ENCODE measurements at places on chromosomes 6 and 20.

DNA sequence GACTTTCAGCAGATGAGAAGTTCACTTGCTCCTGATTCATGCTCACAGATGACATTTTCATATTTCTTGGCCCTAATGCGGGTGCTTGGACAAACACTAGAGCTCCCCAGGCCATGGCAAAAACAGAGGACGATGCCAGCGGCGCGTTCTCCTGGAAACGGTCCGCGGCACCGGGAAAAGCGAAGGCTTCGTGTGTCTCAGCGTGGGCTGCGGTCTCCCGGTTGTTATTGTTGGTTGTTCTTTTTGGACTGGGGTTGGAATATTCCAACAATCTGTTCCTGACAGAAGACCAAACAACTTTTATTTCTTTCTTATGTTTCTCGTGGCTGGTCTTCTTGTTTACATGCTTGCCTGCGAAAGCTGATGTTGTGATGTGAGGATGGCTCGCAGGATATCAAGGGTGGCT is 46.8 kb upstream of the NEDD9 start:
- no peak for DNase-seq

- no peak for DNase-seq
These were observed 26.7 kb downstream of the GPX6 start for GRCh38 chr6:28488916-28489365.

DNA sequence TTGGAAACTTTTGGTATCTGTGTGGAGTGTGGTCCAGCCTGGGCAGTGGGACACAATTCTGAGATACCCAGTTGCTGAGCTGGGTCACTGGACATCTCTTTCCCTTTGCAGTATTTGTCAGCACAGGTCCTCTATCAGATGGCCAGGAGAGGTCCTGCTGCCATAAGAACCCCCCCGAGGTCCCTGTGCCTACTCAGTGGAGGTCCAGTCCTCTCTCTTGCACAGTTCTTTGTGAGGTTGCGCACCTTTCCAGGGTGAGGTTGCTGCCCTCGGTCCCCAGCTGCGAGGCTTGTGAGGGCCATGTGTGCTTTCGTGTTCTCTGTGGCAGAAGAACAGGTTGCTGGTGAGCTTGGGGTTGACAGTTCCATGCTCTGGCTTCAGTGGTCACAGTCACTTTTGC is 320.6 kb downstream of the QKI start:
- DNase-seq: no peak

DNA sequence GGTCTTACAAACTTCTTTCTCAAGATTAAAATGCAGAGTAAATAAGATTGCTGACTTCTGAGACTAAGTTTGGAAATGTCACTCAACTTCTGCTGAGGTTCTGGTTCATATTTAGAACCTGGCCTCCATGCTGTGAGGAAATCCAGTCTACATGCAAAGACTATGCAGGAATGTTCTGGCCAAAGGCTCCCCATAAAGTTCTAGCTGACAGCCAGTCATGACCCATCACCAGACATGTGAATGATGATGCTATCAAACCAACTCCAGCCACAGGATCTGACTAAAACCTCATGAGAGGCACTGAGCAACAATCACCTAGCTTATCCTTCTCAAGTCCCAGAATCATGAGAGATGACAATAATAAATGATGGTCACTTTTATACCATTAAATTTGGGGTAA is 935.1 kb upstream of the MAP3K7 start:
- DNase-seq: no peak

DNA sequence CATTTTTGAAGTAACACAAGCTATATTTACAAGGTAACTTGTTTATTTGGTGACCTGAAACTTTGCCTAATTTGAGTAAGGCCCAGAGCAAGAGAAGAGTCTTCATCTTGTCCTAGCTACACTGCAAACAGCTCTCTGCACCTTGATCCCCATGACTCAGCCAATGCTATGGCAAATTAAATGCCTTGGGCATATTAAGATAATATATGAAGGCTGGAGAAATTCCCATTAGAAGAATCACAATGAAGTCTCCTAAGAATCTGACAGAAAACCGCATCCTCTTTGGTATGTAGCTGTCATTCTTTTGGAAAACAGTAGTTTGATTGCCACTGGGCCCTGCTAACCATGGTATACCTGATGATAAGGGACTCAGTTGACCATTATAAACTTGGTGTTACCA is 204.5 kb downstream of the UBE3D start:
- no peak for DNase-seq

DNA sequence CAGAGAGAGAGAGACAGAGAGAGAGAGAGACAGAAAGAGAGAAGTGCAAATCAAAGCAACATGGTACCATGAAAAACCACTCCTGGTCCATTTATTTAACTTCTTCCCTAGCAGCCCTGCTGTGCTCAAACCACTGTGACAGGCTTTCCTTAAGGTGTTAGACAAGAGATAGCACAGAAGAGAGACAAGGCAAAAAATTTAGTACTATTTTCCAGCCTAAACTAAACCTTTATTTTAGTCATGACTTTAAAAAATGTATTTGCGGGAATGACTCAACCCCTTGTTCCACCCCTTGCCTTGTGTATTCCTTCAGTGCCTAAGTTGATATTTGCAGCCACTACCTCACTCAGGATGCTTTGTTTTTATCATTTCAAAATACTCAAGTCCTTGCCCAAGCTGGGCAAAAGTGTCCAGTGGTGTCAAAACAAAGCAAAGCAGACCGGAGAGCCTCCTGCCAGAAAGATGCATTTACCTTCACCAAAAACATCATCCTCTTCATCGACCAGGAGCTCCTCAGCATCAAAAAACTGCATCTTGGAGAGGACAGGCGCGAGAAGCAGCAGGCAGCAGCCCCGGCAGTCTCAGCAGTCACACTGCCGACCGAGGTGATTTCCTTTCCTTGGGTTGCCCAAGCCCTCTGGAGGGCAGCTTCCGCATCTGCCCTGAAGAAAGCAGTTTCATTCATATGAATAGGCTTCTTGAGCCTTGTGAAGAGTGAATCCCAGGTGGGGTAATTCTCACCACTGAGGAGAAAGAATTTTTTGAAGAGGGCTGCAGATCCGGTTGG is at the start of gene RIPOR2:
RIPOR2 (minus strand) TSS at position 595 of the 787 bp plus-strand sequence; CDS start at position 533, 62 bp downstream.
- DNase-seq: no peak

GRCh38 chr20:49814057-49814694 is 1.5 kb downstream of the SLC9A8 start:
- no peak for DNase-seq

DNA sequence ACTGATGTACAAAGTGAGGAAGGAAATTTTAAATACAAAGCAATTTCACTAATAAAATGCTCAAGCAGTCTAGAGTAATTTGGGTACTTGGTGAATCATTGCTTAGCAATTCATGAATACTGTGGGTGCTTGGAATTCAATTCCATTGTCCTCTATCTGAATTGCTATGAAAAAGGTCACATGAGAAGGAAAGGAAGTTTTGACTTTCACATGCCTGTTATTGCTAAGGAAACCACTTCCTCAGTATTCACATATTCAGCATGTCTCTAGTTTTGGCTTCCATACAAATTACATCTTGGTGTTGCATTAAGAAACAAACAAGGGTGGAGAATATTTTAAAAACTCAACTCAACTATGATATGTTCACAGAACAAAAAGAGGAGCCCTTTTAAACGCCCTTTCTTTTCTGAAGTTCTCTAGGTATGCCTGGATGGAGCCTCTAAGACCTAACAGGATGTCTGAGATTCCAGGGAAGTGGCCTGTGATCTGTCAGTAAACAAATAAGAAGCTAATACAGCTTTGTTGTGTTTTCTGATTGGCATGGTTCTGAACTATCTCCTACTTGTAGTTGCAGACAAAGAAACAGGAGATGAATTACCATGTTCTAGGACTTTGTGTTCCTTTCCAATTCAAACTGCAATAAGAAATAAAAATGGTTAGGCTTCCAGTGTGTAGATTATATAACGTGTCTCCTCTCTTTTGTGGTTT is 190.4 kb downstream of the OGFRL1 start:
- no peak for DNase-seq

- no peak for DNase-seq
These were observed 375.5 kb downstream of the PKHD1 start for GRCh38 chr6:51711876-51712275.

GRCh38 chr6:47083586-47084047 is 41.5 kb upstream of the ADGRF1 start:
- DNase-seq: no peak

DNA sequence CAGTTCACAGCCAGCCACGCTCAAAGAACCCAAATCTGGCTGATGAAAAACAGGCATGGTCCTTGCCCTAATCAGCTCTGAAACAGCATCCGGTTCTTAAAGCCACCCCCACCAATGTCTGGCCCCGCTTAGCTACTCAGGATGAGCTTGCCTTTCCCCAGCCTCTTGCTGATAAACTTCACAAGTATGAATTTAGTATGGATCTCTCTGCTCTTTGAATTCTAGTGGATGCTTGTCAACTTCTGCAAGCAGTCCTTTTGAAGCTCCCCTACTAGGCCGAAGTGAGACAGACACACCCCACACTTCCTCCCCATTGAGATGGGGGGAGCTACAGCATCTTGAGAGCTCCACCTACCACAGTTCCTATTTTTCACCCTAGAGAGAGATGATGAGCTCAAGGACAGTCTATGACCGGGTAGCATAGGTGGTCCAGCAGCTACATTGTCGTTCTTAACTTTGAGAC is 36.7 kb downstream of the EBF4 start:
- DNase-seq: no peak

- DNase-seq: no peak
These were observed 27.4 kb downstream of the NPEPL1 start for GRCh38 chr20:58719971-58720371.

DNA sequence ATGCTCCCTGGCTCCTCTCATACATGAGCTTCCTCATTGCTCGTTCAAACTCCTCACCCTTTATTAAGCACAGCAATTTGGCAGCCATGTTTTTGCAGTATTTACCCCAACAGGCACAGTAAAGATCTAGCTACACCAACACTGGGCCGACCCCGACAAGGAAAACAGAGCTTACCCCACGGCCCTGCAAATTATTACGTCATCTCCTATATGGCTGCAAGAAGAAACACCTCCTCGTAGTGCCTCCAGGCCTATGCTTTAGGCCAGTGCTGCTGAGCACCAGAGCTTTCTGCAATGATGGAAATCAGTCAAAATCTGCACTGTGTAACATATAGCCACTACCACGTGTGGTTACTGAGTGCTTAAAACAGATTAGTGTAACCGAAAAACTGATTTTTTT is 26.7 kb downstream of the TMC2 start:
- DNase-seq: no peak

DNA sequence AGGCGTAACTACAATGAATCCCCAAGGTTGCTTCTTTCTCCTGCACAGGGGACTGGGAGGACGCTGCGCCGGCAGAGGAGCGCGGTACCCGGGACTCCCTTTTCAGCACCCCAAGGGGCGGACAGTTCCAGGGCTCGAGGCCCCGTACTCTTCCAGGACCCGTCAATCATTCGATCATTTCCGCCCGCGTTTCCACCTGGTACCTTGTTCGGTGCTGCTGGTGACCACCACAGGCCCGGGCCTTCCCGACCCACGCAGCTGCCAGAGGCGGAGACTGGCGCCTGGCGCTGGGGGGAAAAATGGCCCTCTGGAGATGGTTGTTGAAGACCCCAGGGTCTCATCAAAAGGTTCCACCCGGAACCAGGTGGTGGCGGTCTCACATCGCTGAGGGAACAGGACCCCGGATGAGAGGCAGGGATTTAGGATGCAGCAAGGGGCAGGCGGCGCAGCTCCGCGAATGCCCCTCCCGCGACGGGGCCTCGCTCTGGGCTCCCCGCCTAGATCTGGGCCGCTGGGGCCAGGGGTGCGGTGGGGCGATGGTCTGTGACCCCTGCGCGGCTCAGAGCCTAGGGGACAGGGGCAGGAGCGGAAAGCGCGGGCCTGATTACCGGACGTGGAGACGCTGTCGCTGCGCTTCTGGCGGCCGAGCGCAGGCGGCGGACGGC is 744 bp downstream of the VSX1 start:
- no peak for DNase-seq

DNA sequence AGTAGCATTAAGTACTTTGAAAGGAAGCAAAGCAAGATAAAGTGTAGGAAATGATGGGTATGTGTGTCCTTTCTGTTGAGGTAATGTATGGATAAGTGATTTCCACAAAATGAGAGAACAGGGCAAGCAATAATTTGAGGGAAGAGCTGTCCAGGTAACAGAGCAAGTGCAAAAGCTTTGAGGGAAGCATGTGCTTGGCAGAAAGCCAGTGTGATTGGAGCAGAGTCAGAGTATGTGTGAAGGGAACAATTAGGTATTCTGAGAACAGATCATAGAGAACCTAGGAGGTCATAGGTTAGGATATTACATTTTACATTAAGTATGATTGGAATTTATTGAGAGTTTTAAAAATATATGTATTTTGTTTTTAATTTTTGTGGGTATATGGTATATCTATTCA is 30.2 kb upstream of the MAN1A1 start:
- no peak for DNase-seq

GRCh38 chr6:47403801-47404200 is 73.8 kb upstream of the CD2AP start:
- DNase-seq: no peak

- no peak for DNase-seq
These were observed 21.6 kb upstream of the GFOD1 start for GRCh38 chr6:13508711-13509705.

DNA sequence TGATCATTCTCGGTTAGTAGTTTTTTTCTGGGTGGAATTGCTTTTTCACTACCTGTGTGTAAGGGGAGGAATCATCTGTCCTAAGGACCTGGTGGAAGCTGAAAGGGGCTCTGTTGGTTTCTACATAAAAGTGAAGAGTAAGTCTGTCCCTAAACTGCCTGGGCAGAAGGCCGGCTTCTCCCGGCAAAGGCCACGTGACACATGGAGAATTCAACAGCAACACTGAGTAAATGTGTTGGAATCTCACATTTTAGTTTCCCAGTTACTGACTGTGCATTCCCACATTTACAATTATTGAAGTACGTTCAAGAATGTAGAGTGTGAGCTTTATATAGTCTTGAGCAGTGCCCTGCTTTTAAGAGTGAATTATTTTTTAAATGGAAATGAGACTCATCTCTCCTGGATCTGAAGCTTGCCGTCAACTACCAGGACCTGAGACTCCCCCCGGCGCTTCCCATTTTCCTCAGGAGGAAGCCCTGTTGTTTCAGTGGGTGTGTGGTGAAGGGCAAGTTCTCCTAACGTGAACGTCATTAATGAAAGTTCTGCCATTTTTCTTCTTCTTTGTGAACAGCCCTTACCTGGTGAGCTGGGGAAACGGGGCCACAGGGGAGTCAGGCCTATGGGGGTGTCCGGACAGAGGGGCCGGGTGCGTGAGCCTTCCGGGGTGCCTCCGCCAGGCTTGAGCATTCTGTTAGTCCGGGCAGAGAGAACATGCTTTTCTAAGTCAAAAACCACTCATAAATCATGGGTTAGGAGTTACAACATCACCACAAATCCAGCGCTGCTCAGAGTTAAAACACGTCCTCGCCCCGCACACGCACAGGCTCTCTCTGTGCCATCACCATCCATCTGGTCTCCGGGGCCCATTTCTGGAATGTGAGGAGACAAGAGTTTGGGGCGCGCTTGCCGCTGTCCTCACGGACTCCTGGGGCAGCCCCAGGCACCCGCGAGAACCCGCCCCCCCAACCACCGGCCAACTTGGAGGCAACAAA is 56.6 kb upstream of the SMOC2 start:
- no peak for DNase-seq

DNA sequence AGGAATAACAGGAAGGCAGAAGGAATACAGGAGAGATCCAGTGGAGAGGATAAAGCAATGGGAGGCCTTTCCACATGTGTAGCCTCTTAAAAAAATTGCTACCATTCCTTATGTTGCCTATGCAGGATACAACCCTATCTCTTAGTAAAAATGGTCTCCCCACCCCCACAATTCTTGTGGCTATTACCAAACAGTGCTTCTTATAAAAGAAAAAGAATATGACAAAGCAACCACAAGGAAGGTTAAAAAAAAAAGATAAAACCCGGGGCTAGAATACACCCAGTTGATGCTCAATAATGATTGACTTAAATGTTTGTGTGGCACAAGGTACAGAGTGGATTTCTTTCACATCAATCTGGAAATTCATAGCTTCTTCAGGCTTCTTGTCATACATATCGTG is 250.9 kb downstream of the HIVEP2 start:
- DNase-seq: no peak

Measured in activated CD4-positive, CD25-positive, alpha-beta regulatory T cell treated with anti-CD3 and anti-CD28 coated beads, Interleukin-2, amount 50 U/mL, for 16 hours (primary cell).